ENCODE measurements at places on chromosomes 1 and 21.

DNA sequence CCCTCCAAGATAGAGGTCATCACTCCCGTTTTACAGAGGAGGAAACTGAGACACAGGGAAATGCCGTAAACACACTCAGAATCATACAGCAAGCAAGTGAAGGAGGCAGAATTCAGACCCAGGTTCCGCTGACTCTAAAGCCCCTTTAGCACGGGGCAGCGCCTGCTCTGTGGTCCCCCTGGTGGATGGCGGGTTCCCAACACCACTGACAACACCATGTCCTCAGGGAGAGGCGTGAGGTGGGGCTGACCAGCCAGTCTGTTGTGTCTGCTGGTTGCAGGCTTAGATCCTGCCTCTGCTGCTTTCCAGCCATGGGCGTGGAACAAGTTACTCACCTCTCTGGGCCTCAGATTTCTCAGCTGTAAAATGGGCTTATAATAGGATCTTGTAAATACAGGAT, 617.3 kb downstream of the MATN1 start:
- DNase-seq: peak; percentile 51

DNA sequence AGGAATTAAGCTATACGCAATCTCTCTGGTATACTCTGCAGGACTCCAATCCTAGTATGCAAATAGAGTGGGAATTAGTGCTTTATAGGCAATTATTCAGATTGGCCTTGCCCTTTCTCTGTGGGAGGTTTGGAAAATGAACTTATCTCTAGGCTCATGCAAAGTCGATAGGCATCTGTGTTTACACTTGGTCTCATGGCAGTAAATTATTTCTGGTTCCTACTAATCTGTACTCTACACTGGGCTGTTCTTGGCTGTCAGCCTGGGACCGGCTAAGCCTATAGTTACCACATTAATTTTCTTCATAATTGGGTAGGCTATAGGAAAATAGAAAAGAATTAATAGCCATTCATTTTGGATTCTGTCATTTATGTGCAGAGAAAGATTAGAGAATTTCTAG, 544.6 kb downstream of the AMY1C start:
- DNase-seq: no peak

DNA sequence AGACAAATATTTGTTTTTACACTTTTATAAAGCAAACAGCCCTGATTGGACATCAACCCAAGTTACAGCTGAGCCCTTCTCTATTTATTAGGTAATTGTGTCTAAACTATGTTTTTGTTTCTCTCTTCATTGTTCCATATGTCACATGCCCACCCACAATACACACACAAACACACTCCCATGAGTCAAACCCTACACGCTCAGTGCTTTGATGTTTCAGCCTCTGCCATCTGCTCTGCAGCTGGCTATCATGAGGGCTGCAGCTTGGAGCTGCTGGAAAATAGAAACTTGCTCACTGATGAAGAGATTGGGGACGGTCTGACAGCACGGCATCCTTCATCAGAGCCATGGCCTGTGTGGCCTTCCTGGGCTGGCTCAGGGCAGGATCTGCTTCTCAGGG, 41.7 kb downstream of the PSMG1 start:
- no peak for DNase-seq

GRCh38 chr1:67735806-67736627, 51.0 kb downstream of the GADD45A start:
- DNase-seq: no peak

GRCh38 chr1:109573785-109574184, 25.4 kb downstream of the GNAI3 start:
- no peak for DNase-seq

GRCh38 chr1:3692598-3692997, 40.3 kb downstream of the TP73 start:
- DNase-seq: no peak

DNA sequence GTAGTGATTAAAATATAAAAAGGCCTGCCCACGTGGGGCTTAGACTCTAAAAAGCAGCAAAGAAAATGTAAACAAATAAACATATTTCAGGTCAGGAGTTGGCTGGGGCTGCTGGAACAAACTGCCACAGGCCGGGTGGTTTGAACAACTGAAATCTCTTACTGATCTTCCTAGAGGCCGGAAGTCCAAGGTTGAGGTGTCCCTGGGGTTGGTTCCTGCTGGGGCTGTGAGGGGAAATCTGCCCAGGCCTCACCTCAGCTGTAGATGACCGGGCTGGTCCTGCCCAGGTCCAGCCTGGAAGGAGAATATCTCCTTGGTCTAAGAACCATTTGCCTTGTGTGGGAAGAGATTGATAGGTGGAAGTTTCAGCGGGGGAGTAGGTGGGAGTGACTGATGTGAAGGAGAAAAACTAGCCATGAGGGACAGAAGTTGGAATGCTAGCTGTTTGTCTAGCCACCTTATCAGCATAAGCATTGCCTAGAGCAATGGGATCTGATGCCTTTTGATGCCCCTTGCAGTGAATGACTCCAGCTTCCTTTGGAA, 221.1 kb downstream of the DYRK1A start:
- DNase-seq: no peak

Measured in HuH-7.5 (cell line).